ENCODE measurements at places on chromosomes 5 and 9. TPM values are rescaled to one million over a fixed set of nuclear protein-coding genes. Genes with fewer than 3 reads are reported as not detected.

DNA sequence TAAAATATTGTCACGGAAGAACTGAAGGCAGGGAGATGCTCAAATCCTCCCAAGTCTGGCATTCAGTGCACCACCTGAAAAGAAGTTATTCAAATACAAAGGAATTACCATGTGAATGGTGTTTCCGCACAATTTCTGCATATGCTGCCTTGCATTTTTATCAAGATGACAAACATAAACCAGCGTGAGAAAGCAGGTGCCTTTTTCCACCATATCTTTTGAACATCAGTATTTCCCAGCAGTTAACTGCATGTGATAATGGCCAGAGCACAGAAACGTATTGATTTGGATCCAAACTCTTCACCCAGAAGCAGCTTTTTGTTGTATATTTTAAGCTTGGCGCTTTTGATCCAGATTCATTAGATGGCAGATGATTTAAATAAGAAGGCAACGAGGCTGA lies 808.0 kb downstream of the TLE1 start:
- H3K4me3 ChIP-seq = no peak overlapping the region
- DNase-seq = no peak
- no peaks in the 10 kb centered on the region for H3K36me3 ChIP-seq
- no peaks in the 10 kb centered on the region for H3K27me3 ChIP-seq
- no peak overlapping the region for H3K27ac ChIP-seq

DNA sequence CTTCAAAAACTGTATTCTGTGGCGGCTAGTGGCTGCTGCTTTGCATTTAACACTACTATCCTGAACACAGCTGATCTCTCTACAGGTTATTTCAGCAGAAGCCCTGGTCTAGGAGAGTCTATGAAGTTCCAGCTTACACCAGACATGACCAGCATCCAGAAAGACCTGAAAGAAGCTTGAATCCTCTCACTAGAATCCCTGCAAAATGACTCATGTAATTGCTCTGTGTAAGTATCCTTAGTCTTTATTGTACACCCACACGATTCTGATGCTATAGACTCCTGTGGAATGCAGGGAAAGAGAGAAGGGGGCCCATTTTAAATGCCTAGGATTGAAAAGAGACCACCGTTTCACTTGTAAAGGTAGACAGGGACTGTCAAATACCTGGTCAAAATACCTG lies 859 bp upstream of the GRIA1 start:
- H3K27me3 ChIP-seq = no peaks in the 10 kb centered on the region
- no peak for DNase-seq
- H3K4me3 ChIP-seq = no peak overlapping the region
- no peaks in the 10 kb centered on the region for H3K36me3 ChIP-seq
- H3K4me1 ChIP-seq = peaks cover 3% of the 10 kb centered on the region

DNA sequence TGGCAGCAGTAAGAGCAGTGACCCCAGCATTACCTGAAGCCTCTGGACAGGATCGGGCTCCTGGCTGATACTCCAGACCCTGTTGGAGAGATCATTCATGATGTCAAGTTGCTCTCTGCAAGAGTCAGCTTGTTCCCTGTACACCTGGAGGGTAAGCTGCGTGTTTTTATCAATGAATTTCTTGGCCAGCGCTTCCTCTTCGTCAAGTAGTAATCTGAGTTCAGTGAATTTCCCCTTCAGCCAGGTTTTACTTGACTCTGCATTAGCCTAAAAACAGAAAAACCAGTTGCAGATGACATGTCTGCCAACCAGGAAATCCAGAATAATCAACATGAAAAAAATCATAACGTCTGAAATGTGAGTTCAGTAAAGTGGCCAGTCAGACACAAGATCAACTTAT lies 19.1 kb downstream of the TRIM14 start:
- no peak overlapping the region for H3K27ac ChIP-seq
- DNase-seq = no peak
- H3K4me1 ChIP-seq = no peaks in the 10 kb centered on the region
- H3K36me3 ChIP-seq = no peaks in the 10 kb centered on the region

DNA sequence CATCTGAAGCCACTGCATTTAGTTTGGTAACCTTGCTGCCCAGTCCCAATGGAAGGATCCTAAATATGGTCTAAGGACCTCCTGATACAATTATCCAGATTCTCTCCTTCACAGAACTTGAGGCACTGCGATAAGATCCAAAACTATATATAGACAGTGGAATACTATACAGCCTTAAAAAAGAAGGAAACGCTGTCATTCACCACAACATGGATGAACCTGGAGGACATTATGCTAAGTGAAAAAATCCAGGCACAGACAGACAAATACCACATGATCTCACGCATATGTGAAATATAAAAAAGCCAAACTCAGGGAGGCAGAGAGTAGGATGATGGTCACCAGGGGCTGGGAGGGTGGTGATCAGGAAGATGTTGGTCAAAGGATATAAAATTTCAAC lies 2.8 kb upstream of the IL4 start:
- peaks cover 8% of the 10 kb centered on the region for H3K4me1 ChIP-seq
- H3K4me3 ChIP-seq = no peak overlapping the region
- no peak overlapping the region for H3K27ac ChIP-seq
- no peak for DNase-seq
- no peaks in the 10 kb centered on the region for H3K36me3 ChIP-seq

DNA sequence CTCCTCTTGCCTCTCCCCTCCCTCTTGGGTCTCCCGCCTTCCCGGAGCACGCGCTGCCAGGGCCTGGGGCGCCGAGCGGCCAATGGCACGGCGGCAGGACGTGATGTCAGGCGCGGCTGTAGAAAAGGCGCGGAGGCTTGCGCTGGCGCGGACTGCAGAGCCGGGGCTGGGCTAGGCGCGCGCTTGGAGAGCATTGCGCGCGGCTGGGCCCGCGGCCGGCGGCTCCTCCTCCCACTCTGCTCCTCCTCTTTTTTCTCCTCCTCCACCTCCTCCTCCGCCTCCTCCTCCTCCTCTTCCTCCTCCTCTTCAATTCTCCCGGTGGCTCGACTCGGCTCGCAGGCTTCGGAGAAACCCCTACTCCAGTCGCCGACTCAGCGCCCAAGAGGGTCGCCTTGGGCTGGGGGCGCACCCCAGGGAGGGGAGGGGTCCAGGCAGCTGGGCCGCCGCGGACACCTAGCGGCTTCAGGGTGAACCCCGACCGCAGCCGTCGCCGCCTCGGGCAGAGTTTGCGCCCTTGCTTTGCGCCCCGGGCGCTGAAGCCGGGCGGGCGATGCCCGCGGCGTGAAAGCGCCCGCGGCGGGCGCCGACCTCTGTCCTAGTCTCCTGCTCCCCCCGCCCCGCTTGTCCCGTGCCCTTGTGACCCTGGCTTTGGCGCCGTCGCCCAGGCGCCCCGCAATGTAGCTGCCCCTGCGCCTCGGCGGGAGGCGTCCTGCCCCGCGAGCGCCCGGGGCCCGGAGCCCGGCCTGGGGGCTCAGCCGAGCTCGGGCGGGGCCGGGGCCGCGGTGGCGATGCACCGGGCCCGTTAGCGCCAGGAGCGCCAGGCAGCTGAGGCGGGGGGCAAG lies at the start of gene LHX2:
TSS of gene LHX2 (plus strand) at position 309 of the 842 bp plus-strand sequence. CDS start 581 bp downstream, outside the sequence.
- no peak within 1 kb of the TSS for H3K4me3 ChIP-seq
- no peaks in the 10 kb centered on the region for H3K36me3 ChIP-seq
- H3K27ac ChIP-seq = no peak within 1 kb of the TSS
- H3K27me3 ChIP-seq = peaks cover 87% of the 10 kb centered on the region

- H3K36me3 ChIP-seq = peaks cover 20% of the 10 kb centered on the region
- H3K4me3 ChIP-seq = no peak overlapping the region
- no peaks in the 10 kb centered on the region for H3K4me1 ChIP-seq
- H3K27me3 ChIP-seq = no peaks in the 10 kb centered on the region
- no peak overlapping the region for H3K27ac ChIP-seq
Measured at GRCh38 chr9:128388150-128388549, 17.0 kb downstream of the URM1 start.

DNA sequence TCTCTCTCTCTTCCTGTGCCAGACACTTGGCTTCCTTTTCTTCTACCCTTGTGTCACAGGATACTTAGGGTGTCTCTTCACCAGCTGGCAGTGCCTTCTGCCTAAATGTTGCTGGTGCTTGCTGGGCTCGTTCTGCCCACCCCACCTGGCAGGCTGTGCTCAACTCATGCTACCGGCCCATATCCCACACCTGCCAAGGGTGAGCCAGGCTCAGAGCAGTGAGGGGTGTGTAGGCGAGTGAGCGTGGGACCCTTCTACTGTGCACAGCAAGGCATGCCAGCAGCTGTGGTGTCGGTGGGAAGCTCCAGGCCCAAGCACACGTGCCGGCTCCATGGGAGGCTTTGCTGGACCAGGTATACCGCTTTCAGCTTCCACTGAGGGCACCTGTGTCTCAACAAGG lies 1626.7 kb upstream of the ACO1 start:
- H3K4me1 ChIP-seq = no peaks in the 10 kb centered on the region
- H3K27ac ChIP-seq = no peak overlapping the region
- H3K36me3 ChIP-seq = no peaks in the 10 kb centered on the region
- H3K4me3 ChIP-seq = no peak overlapping the region
- H3K27me3 ChIP-seq = no peaks in the 10 kb centered on the region

GRCh38 chr5:132456987-132457361 lies 33.6 kb downstream of the IRF1 start:
- H3K27ac ChIP-seq = peak overlapping the region; percentile 67
- H3K27me3 ChIP-seq = no peaks in the 10 kb centered on the region
- no peak overlapping the region for H3K4me3 ChIP-seq
- peaks cover 1% of the 10 kb centered on the region for H3K36me3 ChIP-seq
- peaks cover 40% of the 10 kb centered on the region for H3K4me1 ChIP-seq

- no peaks in the 10 kb centered on the region for H3K36me3 ChIP-seq
- H3K27ac ChIP-seq = no peak overlapping the region
- no peaks in the 10 kb centered on the region for H3K4me1 ChIP-seq
- peaks cover 33% of the 10 kb centered on the region for H3K27me3 ChIP-seq
- no peak overlapping the region for H3K4me3 ChIP-seq
- DNase-seq = peak; percentile 16
Measured at GRCh38 chr9:127754099-127755060, 19.3 kb upstream of the TOR2A start.

DNA sequence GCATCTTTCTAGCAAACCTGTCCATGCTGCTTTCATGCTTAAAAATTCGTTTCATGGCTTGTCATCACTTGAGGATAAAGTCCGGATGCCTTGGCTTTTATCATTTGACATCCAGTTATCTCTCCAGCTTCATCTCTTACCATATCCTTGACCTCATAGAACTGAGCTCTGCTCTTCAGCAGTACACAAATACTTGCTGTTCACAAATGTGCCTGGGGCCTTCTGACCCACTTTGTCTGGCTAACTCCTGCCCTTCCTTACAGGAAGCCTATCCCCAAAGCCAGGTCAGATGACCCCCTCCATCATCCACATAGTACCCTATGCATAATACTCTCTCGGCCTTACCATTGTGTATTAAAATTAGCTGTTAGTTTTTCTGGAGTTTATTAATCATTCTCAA lies 249.1 kb downstream of the SAXO1 start:
- H3K27ac ChIP-seq = no peak overlapping the region
- no peaks in the 10 kb centered on the region for H3K36me3 ChIP-seq

DNA sequence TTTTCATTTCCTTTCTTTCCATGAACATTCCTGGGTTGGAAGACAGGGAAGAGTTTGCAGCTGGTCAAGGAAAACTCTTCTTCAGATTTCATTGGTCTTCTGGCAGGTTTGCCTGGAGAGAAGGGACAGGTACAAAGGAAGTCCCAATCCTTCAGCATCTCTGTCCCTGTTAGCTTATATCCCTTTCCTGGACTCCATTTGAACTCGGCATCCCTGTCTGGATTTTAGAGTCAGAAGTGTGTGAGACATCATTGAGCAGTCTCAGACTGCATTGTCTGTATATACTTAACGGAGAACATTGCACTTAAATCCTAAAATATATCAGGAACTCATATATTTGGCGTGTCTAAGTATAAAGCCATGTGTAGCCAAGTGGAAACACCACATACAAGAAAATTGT lies 54.9 kb downstream of the ADGRV1 start:
- H3K36me3 ChIP-seq = no peaks in the 10 kb centered on the region
- no peaks in the 10 kb centered on the region for H3K27me3 ChIP-seq
- no peak overlapping the region for H3K4me3 ChIP-seq
- DNase-seq = no peak

DNA sequence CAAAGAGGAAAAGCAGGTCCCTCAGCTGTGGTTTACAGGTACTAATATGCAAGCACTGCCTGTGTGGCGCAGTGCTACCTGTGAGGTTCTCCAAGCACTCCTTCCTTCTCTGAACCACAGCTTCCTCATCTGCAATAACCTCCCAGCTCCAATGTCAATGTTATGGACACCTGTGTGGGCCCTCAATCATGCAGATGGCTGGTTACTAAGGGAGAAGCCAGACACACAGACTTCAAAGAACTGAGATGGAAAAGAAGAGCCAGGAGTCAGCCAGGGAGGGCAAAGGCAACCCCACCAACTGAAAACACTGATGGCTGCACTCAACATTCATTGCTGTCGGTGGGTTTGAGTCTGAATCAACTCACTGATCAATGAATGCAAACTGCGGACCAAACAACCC lies 77.7 kb downstream of the NR6A1 start:
- no peak overlapping the region for H3K27ac ChIP-seq
- no peak for DNase-seq
- H3K27me3 ChIP-seq = no peaks in the 10 kb centered on the region
- H3K4me3 ChIP-seq = no peak overlapping the region

DNA sequence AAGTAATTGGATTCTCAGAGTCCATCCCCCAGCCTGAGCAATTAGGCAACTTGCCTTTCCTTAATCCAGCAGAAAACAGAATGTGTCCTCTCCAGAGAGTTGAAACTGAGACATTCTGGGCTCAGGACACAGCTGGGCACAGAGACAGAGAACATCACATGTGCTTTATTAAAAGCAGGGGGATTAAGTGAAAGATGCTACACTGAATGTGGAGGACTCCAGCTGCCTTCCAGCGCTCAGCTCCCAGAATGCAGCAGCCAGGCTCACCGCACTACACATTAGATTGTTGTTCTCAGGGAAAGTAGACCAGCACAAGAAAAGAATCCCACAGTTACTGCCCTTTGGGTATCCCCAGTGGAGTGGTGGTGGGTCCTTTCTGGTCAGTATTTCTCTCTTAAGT lies 141.6 kb upstream of the IL12B start:
- DNase-seq = no peak
- no peak overlapping the region for H3K4me3 ChIP-seq
- no peaks in the 10 kb centered on the region for H3K36me3 ChIP-seq
- peaks cover 4% of the 10 kb centered on the region for H3K27me3 ChIP-seq
- no peaks in the 10 kb centered on the region for H3K4me1 ChIP-seq

DNA sequence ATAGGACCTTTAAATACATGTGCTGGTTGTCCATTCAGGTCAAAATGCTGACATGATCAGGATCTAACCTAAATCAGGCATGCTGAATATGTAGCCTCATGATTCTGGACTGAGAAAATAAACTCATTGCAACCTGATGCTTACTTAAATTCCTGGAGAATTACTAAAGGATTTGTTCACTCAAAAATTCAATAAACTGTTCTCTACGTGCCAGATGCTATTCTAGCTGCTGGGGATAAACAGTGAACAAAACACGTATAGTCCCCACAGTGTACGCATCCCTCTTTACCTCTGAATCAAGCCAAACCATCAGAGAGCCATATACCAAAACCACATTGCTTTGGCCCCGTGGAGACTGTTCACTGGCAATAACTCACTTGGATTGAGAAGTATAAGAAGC lies 6.1 kb downstream of the SCAI start:
- no peak overlapping the region for H3K27ac ChIP-seq
- H3K4me1 ChIP-seq = peaks cover 4% of the 10 kb centered on the region
- no peaks in the 10 kb centered on the region for H3K36me3 ChIP-seq
- DNase-seq = peak; percentile 79

Gene DRD1
- total RNA-seq = 2.6 TPM

Gene CYLC2
- not detected for total RNA-seq

Data from fibroblast of lung (primary cell).